ENCODE measurements at places on chromosomes 2 and 18.

DNA sequence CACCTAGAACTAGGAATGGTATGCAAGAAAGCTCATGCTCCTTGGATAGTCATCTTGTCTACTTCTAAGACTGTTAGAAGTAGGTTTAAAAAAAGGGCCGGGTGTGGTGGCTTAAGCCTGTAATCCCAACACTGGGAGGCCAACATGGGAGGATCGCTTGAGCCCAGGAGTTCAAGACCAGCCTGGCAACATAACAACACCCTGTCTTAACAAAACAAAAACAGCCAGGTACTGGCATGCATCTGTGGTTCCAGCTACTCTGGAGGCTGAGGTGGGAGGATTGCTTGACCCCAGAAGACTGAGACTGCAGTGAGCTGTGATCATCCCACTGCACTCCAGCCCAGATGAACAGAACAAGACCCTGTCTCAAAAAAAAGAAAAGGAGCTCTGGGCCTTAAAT lies 19.9 kb downstream of the PNO1 start:
- no peak for DNase-seq

DNA sequence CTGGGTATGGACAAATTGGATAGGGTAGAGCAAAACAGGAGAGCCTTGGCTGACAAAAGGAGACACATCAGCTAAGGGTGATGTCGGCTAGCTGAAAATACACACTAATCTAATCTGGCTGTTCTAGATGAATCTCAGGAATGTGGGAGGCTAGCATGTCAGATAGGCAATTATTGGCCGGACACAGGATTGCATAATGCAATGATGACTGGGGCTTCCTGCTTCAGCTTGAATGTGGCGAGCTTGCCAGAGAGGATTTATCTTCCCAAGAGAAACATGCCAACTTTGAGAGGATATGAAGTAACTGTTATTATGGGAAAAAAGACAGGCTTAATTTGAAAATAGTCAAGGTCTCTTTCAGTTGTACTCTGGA lies 102.4 kb downstream of the TRIB2 start:
- peak; percentile 36 for DNase-seq

- DNase-seq = no peak
These were observed 156.1 kb downstream of the MYO1B start for GRCh38 chr2:191401287-191401686.

DNA sequence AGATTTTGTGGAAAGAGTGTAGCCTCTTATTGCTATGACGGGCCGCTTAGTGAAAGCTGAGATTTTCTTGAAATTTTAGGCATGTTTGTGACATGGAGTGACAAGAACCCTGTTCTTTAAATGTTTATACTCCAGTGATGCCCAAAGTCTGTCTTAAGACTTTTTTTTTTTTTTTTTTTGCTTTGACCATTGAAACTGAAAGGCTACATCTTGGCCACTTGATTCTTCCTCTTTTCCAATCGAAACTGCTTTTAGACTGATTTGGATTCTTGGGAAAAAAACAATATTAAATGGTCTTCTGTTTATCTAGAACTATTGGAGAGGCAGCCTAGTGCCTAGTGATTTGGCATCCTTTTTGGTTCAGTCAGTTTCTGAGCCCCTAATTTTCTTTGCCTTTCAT lies 2.4 kb upstream of the SLC8A1 start:
- no peak for DNase-seq

DNA sequence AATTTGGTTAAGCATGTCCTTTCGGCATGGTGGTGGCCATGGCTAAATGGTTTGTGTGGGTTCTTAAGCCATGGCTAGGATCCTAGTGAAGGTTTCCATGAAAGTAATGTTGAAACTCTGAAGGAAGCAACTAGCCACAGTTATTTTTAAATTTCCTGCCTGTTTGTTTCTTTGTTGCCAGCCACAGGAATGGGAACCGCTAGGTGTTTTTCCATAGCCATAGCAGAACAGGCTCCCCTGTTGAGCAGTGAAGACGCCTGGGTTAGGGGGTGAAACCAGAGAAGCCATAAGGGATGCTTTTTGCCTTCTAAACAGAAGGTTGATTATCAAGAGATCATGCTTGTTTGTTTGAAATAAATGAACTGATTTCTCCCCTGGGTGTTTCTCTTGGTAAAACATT lies 60.1 kb upstream of the CHMP1B start:
- no peak for DNase-seq

DNA sequence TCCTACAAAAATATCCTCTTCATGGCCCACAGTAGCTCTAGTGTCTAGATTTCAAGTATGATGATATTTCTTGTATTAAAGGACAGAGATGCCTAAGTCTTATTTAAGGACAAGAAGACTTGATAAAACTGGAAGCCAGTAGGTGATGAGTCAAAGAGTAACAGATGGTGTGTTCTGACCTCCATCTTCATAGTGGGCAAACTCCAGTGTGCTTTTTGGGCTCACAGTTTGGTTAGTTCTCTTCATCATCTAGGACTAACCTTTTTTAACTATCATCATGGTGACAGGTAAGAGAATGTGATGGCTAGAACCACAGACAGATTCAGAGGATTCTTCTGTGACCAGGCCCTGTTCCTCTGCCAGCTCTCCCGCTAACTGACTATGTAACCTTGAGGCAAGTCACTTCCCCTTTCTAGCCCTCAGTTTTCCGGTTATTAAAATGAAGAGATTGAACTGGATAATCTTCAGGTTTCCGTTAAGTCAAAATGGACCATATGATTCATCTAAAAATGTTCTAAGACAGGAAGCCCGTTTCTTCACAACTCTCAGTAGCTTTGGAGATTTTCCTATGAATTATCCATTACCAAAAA lies 140.3 kb upstream of the RASGRP3 start:
- peak; percentile 93 for DNase-seq

GRCh38 chr18:13179566-13180113 lies 38.9 kb upstream of the LDLRAD4 start:
- no peak for DNase-seq

DNA sequence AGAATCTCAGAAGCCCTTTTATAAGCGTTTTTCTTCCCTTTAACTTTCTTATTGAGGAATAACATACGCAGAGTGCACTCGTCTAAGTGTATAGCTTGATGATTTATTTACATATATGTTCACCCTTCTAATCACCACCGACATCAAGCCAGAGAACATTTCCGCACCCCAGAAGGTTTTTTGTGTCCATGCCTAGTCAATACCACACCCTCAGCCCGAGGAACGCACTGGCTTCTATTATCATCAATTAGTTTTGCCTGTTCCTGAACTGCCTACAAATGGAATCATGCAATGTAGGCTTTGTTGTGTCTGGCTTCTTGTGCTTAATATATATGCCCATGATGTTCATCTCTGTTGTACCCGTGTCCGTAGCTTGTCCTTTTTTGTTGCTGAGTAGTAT lies 27.7 kb downstream of the SDC1 start:
- DNase-seq = no peak

DNA sequence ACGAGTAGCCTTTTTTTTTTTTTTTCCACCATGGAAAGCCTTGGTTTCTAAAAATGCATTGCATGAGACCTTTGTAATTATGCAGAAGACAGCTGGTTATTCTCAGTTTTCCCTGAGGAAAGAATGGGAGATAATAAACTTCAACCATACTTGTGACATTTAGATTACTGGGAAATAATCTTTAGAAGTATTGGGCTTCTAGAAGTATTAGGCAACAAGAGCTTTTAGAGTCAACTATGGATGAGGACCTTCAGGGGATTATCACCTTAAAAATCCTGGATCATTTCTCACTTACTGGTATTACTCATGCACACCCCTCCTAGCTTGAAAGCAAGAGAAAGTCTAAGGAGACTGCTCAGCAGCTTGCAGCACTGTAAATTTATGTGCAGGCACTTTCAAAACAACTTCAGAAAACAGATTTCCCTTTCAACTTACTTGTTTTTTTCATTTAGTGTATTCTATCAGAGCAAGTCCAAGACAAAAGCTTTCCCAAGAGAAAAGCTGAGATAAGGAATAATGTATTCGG lies 175.9 kb downstream of the NRXN1 start:
- no peak for DNase-seq

DNA sequence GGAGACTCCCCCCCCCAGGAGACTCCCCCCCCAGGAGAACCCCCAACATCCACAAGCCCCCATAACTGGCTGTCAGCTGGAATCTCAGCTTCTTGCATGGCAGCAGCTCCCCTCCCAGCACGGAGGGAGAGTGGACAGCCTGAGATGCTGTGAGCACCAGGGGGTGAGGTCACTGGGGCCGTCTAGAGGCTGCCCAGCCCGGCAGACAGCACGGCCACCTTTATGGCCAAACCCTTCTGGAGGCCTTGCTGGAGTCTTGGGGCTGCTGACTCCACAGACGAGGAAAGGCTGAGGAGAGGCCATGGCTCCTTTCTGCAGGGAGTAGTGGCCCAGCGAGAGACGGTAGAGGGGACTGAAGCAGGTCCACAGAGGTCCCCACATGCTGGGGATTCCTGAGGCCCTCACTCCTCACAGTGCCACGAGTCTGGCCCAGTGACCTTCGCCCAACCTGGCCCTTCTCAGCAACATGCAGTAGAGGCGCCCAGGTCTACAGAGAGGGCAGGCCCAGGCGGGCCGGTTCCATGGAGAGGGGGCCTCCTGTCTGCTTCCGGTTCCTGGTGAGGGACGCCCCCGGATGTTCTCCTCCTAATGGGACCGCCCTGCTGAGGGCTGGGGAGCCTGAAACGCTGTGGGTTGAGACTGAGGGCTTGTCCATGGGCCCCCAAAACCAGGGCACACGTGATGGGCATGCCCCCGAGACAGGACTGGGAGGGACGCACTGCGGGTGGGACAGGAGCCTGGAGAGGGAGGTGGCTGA lies 122.6 kb upstream of the CTDP1 start:
- DNase-seq = no peak

DNA sequence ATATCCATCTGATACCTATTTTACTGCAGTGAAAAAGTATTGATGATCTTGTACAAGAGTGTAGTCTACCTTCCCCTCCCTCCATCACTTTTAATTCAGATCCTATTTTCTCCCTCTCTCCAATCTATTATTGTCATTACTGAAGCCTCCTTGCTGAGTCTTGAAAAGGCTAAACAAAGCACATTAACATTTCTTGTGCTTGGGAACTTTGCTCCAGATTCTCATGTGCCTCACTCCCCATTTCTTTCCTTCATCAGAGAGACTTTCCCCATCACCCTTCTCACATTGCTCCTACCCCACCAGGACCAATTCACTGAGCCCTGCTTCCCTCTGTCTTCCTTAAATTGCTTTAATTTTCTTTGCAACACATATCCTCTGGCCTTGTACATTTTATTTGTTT lies 736.2 kb upstream of the GCFC2 start:
- DNase-seq = no peak

GRCh38 chr2:37013315-37013641 lies 46.9 kb upstream of the STRN start:
- DNase-seq = no peak

- no peak for DNase-seq
These were observed 1.0 kb downstream of the PASK start for GRCh38 chr2:241148239-241148638.

DNA sequence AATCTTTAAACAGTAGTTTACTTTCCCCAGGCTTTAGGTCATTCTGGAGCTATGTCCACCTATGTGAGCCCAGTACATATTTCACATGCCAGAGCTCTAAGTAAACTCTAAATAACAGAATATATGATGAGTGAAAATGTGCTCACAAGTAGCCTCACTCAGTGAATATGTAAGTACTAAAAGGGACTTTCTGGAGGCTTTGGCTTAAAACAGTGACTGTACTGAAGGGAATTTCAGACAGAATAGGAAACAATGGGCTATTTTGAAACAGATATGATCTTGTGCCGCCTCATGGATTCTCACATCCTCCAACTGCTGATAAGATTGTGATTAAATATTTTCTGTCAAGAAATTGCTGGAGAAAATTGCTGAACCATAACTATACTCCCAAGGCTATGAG lies 747.9 kb downstream of the SOCS6 start:
- no peak for DNase-seq

- no peak for DNase-seq
These were observed 50.0 kb upstream of the TTC39C start for GRCh38 chr18:23964282-23965238.

GRCh38 chr18:5961097-5961827 lies 65.9 kb upstream of the TMEM200C start:
- DNase-seq = no peak

DNA sequence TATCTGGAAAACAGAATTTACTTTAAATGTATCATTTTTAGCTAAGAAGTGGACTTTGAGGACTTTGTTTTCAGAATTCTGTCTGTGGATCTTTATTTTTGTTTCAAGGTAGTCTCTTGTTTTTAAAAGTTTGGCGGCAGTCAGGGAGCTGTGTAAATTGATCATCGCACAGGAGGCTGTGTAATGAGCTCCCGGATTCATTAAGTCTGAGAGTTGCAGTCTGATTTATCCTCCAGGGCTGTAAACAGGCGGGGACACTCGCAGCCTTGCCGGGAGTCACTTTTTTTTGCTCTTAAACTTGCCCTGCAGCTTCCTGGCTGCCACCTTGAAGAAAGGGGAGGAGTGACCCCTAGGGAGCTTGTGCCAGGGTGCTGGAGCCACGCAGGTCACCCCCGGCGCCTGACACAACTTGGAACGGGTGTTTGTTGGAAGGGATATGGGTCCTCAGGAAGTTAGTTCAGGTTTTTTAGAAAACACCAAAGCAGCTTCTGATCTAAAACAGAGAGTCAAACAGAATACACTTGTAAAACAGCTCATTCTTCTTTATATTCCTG lies 76.2 kb downstream of the DCDC2C start:
- DNase-seq = no peak

- peak; percentile 53 for DNase-seq
These were observed 117.4 kb upstream of the DLX2 start for GRCh38 chr2:172220121-172220520.

- DNase-seq = no peak
These were observed 825.8 kb upstream of the CDH2 start for GRCh38 chr18:29002747-29003146.

DNA sequence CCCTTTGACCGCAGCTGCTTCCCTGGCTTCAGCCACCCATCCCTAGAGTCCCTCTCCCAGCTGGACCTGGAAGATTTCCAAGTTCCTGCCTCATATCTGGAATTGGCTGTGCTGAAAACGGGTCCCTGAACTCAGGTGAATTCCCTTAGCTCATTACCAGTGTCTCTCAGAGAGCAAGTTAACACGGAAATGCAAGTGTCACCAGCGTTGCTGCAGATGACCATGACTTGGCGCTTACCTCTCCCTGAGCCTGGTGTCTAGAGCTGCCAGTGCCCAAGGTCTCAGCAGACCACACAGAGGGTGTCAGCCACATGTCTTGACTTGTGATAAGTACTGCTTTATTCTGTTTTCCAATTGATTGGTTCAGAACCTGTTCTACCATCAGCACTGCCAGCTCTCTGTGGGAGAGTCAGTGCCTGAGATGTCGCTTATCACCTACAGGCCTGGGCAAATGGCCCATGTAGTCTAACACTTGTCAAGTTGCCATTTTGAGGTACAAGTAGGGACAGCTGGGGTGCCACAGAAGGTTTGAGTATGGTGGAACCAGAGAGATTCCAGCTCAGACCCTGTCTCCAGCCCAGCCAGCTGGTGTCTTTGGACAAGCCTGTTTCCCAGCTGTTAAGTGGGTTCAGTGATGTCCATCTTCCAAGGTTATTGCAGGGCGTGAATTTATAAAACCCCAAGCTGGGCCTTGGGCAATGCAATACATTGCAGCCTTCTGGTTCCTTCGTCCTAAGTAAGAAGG lies 48.7 kb downstream of the LYPD1 start:
- DNase-seq = no peak

GRCh38 chr2:159551806-159552205 lies 64.5 kb downstream of the BAZ2B start:
- no peak for DNase-seq

Data from Kasumi-1 (cell line).